Mesenteric fat pad (tissue), 1 donor: ENCODE measurements at places on chromosomes 1 and 21. TPM values are rescaled to one million over a fixed set of nuclear protein-coding genes. Genes with fewer than 3 reads are reported as not detected.

ASAP3 gene
- total RNA-seq: 37.6 TPM

IGSF3 gene
- 0.84 TPM for total RNA-seq

SIK1 gene
- total RNA-seq: 120 TPM

USP21 gene
- 16.5 TPM for total RNA-seq

COL11A1 gene
- total RNA-seq: 0.22 TPM

EYA3 gene
- 15.3 TPM for total RNA-seq

KLHDC9 gene
- total RNA-seq: not detected

DNA sequence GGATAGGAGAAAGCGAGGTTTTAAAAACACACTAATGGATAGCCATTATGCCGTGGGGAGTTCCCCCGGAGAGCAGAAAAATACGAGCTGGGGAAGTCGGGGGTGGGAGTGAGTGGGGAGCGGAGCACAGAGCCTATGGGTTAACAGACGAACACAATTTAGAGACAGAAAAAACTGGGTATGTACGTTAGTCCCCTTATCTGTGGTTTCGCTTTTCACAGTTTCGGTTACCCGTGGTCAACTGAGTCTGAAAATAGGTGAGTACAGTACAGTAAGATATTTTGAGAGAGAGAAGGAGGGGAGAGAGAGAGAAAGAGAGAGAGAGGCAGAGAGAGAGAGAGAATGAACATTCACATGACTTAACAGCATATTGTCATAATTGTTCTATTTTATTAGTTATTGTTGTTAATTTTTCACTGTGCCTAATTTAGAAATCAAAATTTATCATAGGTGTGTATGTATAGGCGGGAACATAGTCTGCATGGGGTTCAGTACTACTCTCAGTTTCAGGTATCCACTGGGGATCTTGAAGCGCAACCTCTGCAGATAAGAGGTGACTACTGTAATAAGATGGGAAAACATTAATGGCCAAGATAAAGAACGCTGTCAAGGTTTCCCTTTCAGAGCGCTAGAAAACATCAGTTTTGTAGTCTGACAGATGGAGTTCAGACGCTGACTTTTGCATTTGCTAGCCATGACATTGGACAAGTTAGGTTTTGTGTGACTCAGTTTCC, 125.6 kb upstream of the LMO4 start:
- DNase-seq: no peak

GRCh38 chr1:156118177-156118868, 3.8 kb downstream of the LMNA start:
- no peak for DNase-seq

DNA sequence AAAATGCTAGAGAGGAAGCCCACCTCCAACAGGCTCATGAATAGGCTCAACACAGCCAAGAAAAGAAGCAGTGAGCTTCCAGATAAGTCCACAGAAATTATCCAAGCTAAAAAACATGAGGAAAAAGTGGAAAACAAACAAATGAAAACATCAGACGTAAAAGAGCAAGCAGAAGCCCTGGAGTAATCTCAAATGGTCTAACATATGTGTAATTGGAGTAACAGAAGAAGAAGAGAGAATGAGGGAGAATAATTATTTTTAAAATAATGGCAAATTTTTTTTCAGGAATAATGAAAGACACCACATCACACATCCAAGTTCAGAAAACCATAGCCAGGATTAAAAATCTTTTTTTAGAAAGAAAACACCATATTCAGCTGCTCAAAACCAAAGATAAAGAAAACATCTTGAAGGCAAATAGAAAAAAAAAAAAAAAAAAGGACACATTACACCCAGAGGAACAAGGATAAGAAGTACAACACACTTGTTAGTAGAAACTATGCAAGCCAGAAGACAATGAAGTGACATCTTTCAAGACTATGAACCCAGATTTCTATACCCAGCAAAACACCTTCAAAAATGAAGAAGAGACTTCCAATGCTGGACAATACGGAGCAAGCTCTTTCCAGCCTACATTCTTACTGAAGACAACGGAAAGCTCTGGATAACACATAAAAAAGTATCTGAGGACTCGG, 10.6 kb upstream of the SUMO3 start:
- no peak for DNase-seq

- DNase-seq: peak; percentile 88
Observed at GRCh38 chr1:5745800-5746610, 246.2 kb downstream of the NPHP4 start.

DNA sequence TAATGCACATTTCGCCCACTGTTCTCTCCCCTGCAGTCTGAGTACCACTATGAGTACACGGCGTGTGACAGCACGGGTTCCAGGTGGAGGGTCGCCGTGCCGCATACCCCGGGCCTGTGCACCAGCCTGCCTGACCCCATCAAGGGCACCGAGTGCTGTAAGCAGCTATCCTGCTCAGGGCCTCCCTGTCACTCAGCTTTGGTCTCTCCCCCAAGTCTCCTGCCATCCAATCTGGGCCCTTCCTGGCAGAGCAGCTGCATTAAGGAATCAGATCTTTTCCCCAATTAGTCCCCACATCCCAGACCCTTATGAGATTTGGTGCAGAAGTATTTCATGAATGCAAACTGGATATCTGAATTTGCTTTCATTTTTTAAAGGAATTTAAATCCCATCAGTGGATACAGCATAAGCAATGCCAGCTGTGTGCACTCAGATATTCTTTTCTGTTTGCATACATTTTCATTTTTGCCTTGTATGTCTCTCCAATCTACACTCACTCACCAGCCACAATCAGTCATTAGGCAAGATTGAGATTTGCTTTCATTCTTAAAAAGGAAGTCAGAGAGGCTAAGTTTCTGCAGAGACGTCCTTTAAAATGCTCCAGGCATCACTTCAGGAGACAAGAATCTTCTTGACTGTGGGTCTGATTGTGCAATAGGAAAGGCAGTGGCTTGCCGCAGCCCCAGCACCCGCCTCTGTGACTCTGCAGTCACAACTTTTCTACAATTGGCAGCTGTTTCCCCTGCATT, 48.1 kb downstream of the ELAPOR1 start:
- DNase-seq: peak; percentile 18

DNA sequence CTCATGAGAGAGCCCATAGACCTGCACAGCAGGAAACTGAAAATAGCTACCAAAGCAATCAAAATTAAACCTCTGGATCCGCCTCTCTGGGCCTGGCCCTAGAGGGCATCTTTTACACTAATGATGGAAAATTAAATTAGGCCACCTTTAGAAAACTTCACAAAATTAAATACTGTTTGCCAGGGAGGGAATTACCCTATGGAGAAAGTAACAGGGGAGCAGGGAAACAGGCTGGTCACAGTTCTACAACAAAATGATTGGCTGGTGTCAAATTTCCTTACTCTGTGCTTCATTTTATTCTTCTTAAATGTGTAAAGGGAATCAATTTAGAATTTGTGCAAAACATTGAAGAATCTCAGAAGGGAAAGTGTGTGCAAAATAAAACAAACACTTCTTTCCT, 62.4 kb downstream of the SPATA46 start:
- no peak for DNase-seq

- no peak for DNase-seq
Observed at GRCh38 chr1:64212031-64212430, 8.6 kb downstream of the UBE2U start.

DNA sequence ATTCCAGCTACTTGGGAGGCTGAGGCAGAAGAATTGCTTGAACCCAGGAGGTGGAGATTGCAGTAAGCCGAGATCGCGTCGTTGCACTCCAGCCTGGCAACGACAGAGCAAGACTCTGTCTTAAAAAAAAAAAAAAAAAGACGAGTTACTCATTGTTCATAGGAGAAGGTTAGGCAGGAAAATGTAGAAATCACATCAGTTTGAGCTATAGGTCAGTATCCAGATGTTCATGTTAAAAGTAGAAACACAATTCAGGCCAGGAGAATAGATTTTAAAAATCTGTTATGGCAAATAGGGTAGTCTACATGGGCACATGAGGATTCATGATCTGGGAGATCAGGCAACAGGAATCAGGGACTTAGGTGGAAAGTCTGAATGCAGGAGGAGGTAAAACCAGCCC, 57.7 kb downstream of the SELENOF start:
- no peak for DNase-seq

DNA sequence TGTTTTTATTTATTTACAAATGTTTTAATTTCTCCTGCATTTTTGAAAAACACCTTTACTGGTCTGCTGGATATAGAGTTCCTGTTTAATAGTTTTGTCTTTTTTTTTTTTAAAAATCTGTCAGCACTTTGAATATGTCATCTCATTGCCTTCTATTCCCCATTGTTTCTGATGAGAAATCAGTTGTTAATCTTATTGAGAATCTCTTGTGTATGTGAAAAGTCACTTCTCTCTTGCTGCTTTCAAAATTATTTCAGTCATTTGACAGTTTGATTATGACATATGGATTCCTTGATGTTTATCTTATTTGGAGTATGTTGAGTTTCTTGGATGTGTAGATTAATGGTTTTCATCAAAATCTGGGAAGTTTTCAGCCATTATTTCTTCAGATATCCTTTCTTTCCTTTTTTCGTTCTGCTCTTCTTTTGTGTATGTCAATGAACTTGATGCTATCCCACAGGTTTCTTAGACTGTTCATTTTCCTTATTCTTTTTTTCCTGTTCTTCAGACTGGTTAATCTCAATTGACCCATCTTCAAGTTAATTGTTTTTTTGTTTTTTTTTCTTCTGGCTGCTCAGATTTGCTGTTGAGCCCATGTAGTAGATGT, 51.2 kb upstream of the CCDC190 start:
- DNase-seq: no peak

DNA sequence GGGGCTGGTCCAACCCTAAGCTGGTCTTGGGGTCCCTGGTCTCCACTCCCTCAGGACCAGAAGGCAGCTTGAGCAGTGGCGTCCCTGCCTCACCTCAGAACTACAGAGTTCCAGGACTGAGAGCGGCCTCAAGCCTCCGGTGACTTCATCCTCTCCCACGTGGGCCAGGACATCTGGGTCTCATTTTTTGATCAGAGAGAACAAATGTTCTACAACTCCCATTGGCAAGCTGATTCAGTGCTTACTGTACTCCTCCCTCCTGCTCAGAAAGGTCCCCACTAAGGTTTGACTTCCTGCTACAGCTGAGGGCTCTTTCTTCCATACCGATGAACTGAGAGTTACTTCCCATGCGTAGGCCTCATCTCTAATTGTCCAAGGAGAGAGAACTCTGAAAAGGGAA, 78.5 kb downstream of the PLXNA2 start:
- DNase-seq: no peak

- DNase-seq: no peak
Observed at GRCh38 chr1:59020151-59020997, 236.5 kb upstream of the JUN start.

DNA sequence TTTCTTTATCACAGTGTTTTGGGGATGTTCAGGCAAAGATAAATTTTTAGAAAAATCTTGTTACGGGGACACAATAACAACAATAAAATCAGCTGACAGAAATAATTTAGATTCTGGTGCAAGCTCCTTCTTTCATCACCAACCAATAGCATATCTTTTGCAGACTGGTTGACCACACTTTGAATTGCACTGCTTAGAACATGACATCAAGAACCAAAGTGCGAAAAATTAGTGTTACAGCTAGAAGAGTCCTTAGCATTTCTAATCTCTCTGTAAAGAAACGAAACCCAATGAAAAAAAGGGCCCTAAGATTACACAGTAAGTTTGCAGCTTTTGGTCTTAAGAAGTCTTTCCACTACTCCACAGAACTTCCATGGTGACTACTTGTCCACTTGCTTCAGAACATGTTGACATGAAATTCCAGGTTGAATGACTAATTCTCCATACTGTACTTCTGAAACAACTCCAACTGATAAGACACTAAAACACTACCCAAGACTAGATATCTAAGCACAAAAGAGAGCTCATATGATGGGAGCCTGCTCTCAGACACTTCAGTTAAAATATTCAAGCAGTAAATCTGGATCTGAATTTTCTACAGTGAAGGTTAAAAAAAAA, 31.3 kb downstream of the XKR8 start:
- no peak for DNase-seq

- DNase-seq: no peak
Observed at GRCh38 chr1:38076455-38076854, 29.9 kb upstream of the POU3F1 start.

GRCh38 chr1:231415018-231415583, 7.0 kb downstream of the EGLN1 start:
- DNase-seq: no peak

GRCh38 chr1:234768171-234768568, 158.2 kb upstream of the IRF2BP2 start:
- DNase-seq: peak; percentile 24

DNA sequence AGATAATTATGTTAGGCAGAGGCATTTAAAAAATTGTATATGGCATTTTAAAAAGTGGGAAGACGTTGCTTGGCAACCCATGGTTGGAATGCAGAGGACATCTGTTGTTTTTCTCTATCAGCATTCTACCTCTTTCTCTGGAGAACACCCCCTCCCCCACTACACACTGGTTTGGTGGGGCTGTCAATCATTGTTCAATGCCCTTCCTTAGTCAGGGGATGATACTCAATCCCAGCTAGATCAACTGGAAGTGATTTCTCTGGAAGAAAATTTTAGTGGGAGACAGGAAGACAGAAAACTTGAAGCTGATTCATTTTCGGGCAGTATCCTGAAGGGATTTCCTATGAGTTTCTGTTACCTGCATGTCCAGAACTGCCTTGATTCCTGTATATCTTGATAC, 35.7 kb upstream of the CAP1 start:
- DNase-seq: no peak

GRCh38 chr1:232599178-232600041, 30.5 kb downstream of the SIPA1L2 start:
- DNase-seq: no peak

GRCh38 chr1:235552146-235552716, 48.0 kb upstream of the B3GALNT2 start:
- no peak for DNase-seq

GRCh38 chr1:44698138-44698537, 23.6 kb downstream of the ARMH1 start:
- DNase-seq: no peak

- no peak for DNase-seq
Observed at GRCh38 chr1:59100708-59101374, 196.1 kb upstream of the FGGY start.

DNA sequence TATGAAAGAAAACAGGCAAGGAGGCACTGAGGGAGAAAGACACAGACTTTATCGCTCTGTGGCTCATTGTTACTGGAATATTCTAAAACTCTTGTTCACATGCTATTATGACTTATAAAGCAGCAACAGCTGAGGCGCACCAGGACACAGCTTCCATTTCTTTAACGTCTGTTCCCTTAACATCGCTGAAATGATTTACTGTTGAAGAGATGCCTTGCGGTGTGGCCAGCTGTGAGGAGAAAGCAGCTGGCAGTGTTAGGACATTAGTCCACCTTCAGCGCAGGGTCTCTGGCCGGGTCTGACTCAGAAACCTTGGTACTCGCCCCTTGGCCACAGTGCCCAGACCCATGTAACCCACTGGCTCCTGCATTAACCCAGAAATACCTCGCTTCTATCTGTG, 3.1 kb upstream of the PER3 start:
- DNase-seq: no peak

DNA sequence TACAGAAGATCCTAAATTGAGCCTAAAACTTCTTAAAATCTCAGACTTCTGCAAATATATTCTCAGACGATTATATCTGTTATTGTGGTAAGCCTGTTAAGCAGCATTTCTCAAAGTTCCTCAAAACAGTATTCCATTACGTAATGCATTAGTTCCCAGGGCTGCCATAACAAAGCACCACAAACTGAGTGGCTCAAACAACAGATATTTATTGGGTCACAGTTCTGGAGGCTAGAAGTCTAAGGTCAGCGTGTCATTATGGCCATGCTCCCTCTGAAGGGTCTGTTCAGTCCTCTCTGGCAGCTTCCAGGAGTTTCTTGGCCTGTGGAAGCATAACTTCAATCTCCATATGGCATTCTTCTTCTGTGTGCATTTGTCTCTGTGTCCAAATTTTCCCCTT, 103.5 kb upstream of the ST6GALNAC5 start:
- DNase-seq: no peak
